ENCODE measurements at places on chromosomes 2 and 18.

GRCh38 chr2:144332356-144333142, 187.4 kb downstream of the ZEB2 start:
- peaks cover 14% of the 10 kb centered on the region for H3K4me1 ChIP-seq
- DNase-seq: peak; percentile 87
- peak overlapping the region; percentile 73 for H3K4me3 ChIP-seq
- H3K27ac ChIP-seq: peak overlapping the region; percentile 79
- no peaks in the 10 kb centered on the region for H3K36me3 ChIP-seq

DNA sequence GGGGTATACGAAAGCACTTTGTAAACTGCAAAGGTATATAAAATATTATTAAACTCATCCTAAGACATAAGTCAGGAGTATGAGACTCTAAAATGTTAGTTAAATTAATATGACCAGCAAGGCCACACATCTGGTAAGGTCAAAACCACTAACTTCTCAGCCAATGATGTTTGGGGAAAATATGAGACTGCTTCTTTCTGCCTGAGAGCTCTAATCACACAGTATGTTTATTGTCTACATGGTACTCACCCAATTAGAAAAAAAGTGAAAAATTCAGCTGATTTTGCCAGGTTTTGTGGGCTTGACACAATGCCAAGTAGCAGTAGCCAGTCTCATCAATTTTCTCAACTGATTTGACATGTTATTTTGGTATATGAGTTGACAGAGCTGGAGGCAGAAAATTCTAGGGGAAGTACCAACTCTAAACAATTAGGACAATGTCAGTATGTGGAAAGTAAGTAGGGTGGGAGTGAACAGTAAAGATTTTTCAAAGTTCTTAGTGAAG, 87.3 kb downstream of the ALK start:
- DNase-seq: no peak
- no peaks in the 10 kb centered on the region for H3K4me1 ChIP-seq
- H3K27ac ChIP-seq: no peak overlapping the region
- no peak overlapping the region for H3K4me3 ChIP-seq

DNA sequence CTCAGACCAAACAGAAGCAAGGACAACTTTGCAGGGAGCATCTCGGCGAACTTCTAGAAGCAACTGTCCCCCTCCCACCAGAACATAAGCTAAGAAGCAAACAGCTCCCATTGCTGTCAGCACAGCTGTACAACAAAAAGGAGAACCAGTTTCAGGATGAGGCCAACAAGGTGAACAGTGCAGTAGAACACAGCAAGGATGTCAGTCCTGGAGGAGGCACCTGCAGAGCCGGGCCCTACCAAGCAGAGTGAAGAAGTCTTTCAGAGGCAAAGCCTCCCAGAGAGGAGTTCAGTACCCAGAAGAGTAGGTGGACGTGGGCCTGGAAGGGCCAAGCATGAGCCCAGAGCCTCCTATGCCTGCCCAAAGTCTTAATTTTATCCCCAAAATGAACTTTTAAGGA, 1.0 kb downstream of the PASK start:
- H3K27ac ChIP-seq: no peak overlapping the region
- peaks cover 16% of the 10 kb centered on the region for H3K4me1 ChIP-seq
- DNase-seq: no peak
- H3K36me3 ChIP-seq: no peaks in the 10 kb centered on the region

DNA sequence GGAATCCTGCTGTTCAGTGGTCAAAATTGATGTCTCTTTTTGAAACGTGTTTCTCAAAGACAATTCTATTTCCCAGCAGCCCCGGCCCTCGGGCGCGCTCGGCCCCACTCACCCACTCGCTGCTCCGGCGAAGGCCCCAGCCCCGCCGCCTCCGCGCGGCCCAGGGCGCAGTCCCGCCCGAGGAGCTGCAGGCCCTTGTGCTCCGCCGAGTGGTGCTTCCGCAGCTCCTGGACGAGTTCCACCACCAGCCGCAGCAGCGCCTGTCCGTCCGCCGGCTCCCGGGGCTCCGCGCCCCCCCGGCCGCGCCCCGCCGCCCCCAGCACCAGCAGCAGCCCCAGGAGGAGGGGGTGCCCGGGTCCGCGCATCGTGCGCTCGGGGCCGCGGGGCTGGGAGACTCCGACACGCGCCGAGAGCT, 413 bp downstream of the ALKAL2 start:
- peaks cover 4% of the 10 kb centered on the region for H3K36me3 ChIP-seq
- H3K4me1 ChIP-seq: peaks cover 8% of the 10 kb centered on the region
- H3K4me3 ChIP-seq: peak overlapping the region; percentile 53
- H3K27me3 ChIP-seq: peaks cover 16% of the 10 kb centered on the region
- no peak for DNase-seq

DNA sequence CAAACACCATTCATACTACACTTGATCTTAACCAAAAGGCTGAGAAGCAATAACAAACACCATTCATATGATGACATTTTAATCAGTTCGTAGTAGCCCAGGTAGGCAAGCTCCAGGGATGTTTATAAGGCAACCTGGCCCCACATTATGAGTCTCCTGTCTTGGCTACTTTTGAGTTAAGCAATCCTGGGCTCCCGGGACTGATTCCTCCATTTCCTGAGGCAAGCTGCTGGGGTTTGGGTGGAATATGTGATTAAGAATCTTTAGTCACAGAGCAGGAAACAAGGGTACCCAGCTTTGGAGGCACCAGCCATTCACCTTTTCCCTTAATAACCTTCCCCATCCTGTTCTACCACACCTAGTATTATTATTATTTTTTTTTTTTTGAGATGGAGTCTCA, 24.5 kb upstream of the SPRED2 start:
- no peaks in the 10 kb centered on the region for H3K27me3 ChIP-seq
- no peaks in the 10 kb centered on the region for H3K36me3 ChIP-seq
- H3K27ac ChIP-seq: no peak overlapping the region

GRCh38 chr2:98608962-98609604, 694 bp downstream of the UNC50 start:
- H3K4me1 ChIP-seq: peaks cover 52% of the 10 kb centered on the region
- peak; percentile 65 for DNase-seq
- peaks cover 42% of the 10 kb centered on the region for H3K36me3 ChIP-seq
- peak overlapping the region; percentile 80 for H3K4me3 ChIP-seq
